Hippocampal formation (tissue), 2 donors: ENCODE measurements at places on chromosomes 2 and 18.

DNA sequence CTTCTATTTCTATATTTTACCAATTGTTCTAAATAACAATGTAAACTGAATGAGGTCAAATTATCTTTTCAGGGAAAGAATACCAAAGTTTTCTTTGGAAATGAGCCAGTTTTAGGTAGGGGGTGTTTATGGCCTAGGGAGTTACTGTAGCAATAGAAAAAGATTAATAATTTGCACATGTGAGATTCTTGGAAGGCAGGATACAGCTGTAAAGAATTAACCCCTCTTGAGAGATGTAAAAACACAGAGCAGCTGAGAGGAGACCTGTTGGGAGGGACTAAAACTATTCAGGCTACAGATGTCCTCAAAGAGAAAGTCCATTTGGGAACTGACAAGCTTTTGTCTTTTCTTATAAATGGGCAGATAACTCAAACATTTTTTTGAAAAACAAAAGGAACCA is 182.2 kb downstream of the FIGN start:
- no peak for DNase-seq

DNA sequence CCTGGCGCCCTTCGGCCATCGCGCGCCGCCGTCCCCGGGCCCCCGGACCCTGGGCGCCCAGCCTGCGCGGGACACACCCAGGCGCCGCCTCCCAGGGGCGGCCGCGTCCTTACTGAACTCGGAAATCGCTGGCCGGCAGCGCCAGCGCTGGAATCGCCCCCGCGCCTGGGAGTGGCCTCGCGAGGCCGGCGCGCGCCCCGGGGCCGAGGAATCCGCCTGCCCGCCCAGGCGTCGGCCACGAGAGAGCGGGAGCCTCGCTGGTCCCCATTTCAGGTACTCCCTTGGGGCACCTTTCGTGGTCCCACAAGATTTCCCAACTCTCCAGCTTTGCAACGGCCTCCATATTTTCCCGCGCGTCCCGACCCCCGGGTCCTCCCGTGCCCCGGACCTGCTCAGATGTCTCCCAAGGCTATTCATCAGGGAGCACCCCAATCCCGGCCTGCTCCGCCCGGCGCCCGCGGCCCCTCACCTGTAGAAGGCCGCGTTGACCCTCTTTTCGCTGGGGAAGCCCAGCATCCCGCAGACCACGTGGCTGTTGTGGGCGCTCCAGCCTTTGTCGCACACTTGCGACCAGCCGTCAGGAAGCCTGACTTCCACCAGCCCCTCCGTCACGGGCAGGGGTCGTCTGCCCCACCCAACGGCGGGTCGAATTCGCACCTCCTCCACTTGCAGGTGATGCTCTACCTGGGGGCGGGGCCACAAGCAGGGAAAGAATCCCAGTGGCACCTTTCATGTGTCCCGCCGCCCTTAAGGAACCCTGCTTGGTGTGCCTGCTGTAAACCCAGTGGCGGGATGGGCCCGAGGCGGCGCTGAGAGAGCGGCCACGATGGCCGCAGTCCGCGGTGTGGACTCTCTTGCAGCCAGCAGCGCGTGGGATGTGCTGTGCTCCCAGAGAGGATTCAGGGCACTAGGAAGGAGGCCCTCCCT is 4.6 kb downstream of the LOXL3 start:
- DNase-seq: no peak

GRCh38 chr2:32745675-32746074 is 117.8 kb downstream of the TTC27 start:
- DNase-seq: no peak

- no peak for DNase-seq
Observed at GRCh38 chr2:235523486-235524150, 29.8 kb downstream of the AGAP1 start.

DNA sequence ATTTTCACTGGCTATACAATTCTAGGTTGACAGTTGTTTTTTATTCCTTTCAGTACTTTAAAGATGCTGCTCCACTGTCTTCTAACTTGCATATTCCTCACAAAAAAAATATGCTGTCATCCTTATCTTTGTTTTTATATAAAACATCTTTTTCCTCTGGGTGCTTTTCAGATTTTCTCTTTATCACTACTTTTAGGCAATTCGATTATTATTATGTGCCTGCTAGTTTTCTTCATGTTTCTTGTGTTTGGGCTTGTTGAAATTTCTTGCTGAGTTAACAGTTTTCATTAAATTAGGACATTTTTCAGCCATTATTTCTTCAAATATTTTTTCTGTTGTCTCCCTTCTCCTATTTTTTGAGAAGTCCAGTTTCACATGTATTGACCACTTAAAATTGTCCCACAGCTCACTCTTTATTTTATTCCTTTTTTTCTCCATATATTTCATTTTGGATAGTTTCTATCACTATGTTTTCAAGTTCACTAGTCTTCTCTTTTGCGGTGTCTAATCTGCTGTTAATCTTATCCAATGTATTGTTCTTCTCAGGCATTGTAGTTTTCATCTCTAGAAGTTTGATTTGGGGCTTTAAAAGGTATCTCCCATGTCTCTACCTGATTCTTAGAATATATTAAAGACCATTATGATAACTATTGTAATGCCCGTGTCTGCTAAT is 205.1 kb upstream of the SIX3 start:
- DNase-seq: no peak

DNA sequence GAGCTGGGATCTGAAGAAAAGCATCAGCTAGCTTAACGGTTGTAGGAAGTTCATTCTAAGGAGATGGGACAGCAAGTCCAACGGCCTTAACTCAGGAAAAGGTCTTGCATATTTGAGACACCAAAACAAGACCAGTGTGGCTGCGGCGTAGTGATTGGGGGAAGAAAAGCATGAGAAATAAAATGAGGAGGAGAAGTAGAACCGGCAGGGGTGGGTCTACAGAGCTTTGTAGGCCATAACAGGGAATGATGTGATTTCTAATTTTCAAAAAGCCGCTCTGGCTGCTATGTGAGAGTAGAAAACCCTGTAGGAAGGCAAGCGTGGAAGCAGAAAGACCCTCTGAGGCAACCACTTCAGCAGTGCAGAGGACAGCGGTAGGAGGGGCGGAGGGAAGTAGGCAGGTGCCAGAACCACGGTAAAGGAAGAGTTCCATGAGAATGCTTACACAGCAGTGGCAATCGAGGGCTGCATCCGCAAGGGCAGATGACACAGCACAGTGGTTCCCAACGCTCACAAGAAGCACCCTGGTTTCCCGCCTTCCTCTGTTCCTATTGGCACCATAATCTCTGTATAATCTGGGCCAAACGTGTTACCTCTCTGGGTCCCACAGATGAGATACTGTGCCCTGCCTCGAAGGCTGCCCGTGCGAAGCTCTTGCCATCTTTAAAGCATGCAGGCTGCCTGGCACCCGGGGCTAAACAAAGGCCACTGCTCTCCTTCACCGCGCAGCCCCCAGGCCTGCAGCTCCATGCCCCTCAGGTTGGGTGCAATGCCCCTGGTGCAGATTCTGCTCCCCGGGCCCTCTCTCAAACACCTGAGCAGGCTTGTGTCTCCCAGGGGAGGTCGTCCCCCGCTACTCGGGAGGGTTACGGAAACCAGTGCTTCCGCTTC is 795 bp downstream of the ANKRD39 start:
- no peak for DNase-seq

DNA sequence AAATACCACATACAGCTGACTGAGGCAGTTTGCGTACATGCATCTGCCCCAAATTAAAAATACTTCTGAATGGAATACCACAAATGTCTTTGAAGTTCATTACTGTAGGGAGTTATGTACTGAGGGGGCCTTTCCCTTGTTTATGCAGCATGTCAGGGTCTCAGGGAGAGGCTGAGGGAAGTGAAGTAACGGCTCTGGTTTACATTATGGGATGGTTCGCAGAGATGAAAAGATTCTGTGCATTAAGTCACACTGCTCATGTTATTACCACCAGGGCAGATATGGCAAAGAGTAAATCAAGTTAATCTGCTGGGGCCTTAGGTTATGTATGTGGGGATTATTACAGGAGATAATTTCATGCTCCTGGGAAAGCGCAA is 385.9 kb upstream of the RND3 start:
- DNase-seq: no peak

- DNase-seq: no peak
Observed at GRCh38 chr2:120805011-120805410, 69.3 kb downstream of the GLI2 start.

- peak; percentile 53 for DNase-seq
Observed at GRCh38 chr2:236321415-236321814, 57.2 kb upstream of the ASB18 start.

DNA sequence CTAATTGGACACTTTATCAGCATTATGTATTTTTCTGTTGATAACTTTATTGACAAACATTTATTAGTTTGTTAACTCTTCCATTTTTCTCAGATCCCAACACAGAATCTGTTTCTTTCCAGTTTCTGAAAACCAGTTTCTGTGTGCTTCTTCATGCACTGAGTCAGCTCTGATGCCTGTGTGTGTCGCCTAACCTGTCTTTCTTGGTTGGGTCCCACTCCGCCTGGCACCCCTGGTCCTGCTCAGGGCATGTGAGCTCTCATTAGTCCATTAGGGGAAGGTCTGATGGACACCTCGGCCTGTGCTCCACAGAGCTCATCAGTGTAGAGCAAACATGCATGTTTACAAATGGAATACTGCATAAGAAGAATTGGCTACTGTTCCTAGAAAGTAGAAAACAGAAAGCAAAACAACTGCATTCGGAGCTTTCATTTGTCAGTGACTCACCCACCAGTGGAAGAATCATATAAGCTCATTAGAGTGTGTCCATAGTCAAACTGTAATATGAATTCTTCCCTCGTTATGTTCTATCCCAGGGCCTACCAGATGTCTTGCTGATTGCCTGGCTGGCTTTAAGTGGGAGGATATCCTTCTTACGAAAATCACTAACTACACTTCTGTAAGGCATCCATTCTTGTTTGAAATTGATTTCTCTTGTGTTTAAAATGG is 137.7 kb downstream of the SNTG2 start:
- no peak for DNase-seq
